ENCODE measurements at places on chromosomes 3 and 15. TPM values are rescaled to one million over a fixed set of nuclear protein-coding genes. Genes with fewer than 3 reads are reported as not detected.
A peak's percentile ranks its signal among the peaks of the same experiment; 100 is the strongest.

DNA sequence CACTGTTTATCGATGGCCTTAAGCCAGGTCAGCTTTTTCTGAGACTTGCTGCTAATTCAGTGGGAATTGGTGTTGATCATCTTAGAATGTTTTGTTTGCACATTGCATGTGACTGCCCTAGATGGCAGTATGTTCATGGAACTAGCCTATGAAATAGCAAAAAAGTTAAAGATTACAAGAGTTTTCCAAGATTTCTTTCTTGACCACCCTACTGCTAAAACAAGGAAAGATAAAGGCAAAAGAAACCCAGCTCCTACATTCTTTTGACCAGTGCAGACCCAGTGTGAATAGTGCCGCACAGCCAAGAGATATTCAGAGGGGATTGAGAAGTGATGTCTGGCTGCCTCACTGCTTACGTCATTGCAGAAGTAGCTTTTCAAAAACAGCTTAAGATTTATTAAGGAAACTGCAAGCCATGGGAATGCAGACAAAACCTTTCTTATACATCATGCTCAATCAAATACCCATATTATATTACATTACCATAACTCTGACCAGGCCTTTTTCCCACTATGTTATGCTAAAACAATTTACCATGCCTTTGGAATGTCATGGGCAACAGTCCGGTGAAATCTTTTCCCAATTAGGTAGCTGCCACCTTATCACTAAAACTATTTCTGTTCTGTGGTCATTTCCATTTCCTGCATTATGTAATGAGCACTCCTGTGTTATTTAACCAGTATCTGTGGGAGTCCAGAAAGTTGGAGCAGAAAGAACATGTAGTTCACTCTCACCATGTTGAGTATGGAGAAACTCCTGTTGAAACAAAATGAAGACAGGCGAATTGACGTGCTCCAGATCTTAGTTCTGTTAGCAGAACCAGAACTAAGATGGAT lies 6.0 kb downstream of the PHLDB2 start:
- peak; percentile 49 for DNase-seq

DNA sequence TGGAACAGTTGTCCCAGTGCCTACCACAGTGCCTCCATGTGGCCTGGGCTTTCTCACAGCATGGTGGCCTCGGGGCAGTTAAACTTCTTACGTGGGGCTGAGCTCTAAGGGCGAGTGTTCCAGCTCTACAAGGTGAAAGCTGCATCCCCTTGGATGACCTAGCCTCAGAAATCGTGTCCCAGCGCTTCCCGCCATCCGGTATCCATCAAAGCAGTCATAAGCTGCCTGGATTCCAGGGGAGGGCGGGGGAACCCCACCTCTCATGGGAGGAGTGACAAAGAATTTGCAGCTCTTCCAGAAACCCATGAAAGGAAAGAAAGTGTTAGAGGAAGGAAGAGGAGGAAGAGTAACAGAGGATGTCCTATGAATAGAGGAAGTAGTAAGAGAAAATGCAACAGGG lies 45.8 kb upstream of the CCDC174 start:
- DNase-seq: no peak

- DNase-seq: no peak
Observed at GRCh38 chr3:43953380-43953779, 262.6 kb downstream of the ABHD5 start.

- no peak for DNase-seq
Observed at GRCh38 chr3:195421400-195421799, 21.4 kb downstream of the ACAP2 start.

DNA sequence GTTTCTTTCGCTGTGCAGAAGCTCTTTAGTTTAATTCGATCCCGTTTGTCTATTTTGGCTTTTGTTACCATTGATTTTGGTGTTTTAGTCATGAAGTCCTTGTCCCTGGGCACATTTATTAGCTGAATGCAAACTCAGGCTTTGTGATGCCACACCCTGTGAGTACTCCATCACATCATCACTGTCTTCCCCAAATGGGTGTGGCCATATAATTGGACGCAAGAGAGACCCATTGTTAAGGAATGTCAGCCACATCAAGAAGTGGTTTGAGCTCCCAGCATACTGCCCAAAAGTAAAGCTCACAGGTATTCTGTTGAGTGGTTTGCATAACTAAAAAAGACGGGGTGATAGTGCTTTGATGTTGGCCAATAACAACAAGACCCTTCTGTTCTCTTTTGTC lies 245.7 kb downstream of the SV2B start:
- DNase-seq: no peak

- DNase-seq: no peak
Observed at GRCh38 chr15:45587863-45588170, 638 bp downstream of the BLOC1S6 start.

DNA sequence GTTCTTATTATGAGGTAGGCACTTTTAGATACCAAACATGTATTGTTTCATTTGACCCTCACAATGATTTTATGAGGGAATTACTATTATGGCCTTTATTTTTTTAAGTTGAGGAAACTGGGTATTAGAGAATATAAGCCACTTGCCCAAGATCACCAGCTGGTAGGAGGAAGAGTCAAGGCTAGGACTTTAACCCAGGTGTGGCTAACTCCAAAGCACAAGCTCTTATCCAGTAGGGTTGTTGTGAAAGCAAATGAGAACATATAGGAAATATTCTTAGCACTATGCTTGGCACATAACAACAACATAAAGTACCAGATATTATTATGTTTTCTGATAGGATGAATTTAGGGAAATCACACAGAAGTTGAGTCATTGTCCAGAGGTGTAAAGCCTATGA lies 7.9 kb downstream of the BTLA start:
- no peak for DNase-seq

The INKA1 gene
- total RNA-seq: 6.3 TPM

The CSNK1G1 gene
- 25.8 TPM for total RNA-seq

The RASGRP1 gene
- 12.5 TPM for total RNA-seq

The DGKG gene
- total RNA-seq: 11.4 TPM

GRCh38 chr3:52359116-52359855 lies 43.2 kb downstream of the DNAH1 start:
- no peak for DNase-seq

- DNase-seq: no peak
Observed at GRCh38 chr3:115806501-115806900, 183.2 kb downstream of the GAP43 start.

The HDGFL3 gene
- total RNA-seq: 40.1 TPM

DNA sequence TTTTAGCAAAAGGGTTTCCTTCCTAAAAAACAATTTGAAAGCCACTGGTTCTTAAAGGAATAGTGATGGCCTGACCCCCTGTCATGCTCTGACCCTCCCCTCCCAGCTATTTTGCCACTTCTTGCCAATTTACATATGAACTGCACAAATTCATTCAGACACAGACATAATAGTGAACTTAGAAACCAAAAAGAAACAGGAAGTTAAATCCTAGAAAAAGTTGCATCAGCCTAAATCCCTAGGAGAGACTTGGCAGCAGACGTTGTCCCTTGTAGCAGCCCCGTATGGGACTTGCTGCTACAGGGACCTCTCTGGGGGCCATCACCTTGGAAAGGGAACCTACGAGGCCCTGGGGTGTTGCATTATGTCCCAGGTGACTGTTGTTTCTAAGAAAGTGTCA lies 14.3 kb upstream of the PDE8A start:
- no peak for DNase-seq

DNA sequence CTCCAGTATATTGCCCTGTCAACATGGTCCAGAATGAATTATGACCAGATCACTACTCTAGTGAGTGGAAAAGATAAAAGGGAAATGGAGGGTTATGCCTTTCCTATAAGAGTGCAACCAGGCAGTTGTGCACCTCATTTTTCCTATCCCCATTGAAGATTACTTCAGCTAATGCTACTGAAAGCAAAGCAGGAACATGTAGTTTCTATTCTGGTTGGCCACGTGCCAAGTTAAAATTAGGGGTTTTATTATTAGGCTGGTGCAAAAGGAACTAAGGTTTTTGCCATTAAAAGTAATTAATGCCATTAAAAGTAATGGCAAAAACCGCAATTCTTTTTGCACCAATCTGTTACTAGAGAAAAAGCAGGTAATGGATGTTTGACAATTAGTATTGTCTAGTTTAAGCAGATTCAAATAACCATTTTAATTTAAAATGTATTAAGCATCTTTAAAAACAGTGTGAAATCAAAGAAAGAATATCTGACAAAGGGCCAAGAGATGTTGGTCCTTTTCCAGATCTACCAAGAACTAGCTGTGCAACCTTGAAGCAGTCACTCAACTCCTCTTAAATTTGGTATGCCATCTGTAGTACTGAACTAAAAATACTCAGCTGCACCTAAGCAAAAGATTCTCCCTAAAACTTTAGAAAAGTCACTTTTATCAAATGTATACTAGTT lies 567.5 kb upstream of the CCDC54 start:
- no peak for DNase-seq

The SERINC4 gene
- 0.13 TPM for total RNA-seq

The GJD2 gene
- not detected for total RNA-seq

- no peak for DNase-seq
Observed at GRCh38 chr15:94135486-94136147, 95.7 kb upstream of the MCTP2 start.

GRCh38 chr15:83483612-83484011 lies 36.5 kb downstream of the SH3GL3 start:
- no peak for DNase-seq

- DNase-seq: no peak
Observed at GRCh38 chr15:38085114-38085513, 150.7 kb downstream of the TMCO5A start.

DNA sequence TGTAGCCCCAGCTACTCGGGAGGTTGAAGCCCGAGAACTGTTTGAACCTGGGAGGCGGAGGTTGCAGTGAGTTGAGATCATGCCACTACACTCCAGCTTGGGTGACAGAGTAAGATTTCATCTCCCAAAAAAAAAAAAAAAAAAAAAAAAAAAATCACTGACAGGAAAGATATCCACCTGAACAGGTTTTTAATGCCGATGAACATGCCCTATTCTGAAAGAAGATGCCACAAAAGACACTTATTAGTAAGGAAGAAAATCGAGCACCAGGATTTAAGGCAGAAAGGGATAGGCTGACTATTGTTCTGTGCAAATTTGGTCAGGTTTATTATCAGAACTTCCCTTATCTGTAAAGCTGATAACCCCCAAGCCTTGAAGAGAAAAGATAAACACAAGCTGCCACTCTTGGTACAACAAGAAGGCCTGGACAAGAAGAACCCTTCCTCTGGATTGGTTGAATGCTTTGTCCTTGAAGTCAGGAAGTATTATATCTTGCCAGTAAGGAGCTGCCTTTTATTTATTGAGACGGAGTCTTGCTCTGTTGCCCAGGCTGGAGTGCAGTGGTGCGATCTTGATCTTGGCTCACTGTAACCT lies 2.7 kb upstream of the PARP16 start:
- no peak for DNase-seq

The PLSCR5 gene
- not detected for total RNA-seq

The TRH gene
- not detected for total RNA-seq

DNA sequence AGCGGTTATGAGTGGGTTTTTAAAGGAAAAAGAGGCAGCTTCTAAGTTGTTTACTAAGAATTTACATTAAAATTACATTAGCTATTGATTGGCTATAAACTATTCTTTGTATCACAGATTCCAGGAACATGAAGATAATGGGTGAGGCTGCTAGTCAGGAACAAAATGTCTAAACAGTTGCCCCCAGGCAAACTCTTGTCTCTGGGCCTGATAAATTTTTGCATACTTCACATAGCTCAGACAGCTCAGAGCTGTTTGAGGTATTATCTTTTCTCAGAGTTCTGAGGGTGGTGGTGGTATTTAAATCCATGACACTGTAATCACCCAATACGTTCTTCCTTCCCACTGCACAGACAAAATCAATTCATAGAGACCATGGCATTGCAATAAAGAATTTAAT lies 2.1 kb upstream of the HACD2 start:
- DNase-seq: no peak

The PLAAT1 gene
- total RNA-seq: 0.72 TPM

The PPARG gene
- total RNA-seq: 19.2 TPM

GRCh38 chr3:178558637-178559036 lies 22.4 kb downstream of the KCNMB2 start:
- DNase-seq: no peak

The FSD2 gene
- total RNA-seq: not detected

GRCh38 chr3:170517242-170517945 lies 68.5 kb downstream of the SLC7A14 start:
- no peak for DNase-seq

The ARGFX gene
- not detected for total RNA-seq

DNA sequence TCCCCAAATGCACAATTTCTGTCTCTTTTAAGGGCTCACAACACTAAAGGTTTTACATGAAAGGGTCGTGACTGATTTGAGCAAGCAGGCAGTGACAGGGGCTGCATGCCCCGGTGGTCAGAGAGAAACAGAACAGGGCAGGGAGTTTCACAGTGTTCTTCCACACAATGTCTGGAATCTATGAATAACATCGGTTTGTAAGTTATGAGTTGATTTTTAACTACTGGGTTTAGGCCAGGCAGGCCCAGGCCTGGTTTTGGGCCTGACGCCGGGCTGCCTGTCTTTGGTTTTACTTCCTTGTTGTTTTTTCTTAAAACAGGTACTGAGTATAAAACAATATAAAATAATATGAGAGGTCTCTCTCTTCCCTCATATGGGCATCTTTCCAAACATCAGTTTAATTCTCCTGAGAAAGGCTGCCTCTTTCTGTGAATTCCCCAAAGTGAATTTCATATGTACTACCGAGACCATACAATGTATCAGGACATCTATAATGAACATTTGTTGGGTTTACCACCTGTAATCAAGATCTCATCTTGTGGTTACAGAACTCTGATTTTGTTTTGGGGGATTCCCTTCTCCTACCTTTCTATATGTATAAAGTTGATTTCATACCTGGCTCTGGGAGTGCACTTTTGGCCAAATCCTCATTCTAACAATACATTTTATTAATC lies 74.4 kb downstream of the CD200 start:
- DNase-seq: no peak

- DNase-seq: no peak
Observed at GRCh38 chr3:85054579-85054978, 95.8 kb downstream of the CADM2 start.

The TMCO5A gene
- not detected for total RNA-seq

The ROPN1 gene
- 0.54 TPM for total RNA-seq

The HHLA2 gene
- total RNA-seq: 5.1 TPM

The GPR62 gene
- total RNA-seq: 0.09 TPM

DNA sequence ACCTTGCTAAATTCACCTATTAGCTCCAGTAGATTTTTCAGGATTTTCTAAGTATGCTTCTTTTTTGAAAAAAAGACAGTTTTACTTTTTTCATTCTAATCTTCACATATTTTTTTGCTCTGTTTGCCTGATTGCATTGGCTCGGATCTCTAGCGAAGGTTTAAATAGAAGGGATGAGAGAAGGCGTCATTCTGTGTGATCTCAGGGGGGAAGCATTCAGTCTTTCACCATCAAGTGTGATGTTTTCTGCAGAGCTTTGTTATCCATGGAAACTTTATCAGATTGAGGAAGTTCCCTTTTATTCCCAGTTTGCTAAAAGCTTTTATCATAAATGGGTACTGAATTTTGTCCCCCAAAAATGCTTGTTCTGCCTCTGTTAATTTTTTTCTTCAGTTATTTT lies 120.3 kb downstream of the LRRK1 start:
- peak; percentile 3 for DNase-seq

Data from kidney (tissue), 22 donors.